ENCODE measurements at places on chromosomes 13 and 19.

DNA sequence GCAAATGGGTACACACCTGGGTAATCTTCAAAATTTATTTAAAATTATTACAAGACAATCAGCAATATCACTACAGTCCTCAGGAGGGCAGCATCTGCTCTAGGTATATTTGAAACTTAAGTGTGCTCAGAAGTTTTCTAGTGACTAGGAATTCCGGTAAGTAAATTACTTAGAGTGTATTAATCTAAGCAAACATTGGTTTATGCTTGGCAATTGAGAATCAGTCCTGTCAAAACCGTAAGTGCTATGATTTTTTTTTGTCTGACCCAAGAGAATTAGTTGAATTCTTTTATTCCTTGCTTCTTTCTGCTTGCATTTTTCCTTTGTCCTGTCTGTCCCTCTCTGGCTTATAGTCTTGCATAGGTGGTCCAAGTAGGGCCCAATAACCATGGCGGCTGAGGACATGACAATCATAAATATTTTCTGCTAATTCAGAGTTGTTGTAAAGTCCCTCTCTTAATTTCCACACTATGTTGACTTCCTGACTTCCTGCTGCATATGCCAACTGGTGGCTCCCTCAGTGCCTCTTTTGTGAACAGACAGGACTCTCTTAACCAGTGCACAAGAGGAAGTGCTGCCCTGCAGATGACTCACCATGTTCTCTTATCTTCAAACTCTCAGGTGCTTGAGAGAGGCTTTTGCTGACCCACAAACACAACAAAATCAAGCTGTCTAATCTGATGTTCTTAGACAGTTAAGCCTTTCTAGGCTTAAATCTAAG is 82.2 kb downstream of the SLAIN1 start:
- peaks cover 5% of the 10 kb centered on the region for H3K4me1 ChIP-seq
- H3K27me3 ChIP-seq = no peaks in the 10 kb centered on the region
- H3K36me3 ChIP-seq = no peaks in the 10 kb centered on the region

DNA sequence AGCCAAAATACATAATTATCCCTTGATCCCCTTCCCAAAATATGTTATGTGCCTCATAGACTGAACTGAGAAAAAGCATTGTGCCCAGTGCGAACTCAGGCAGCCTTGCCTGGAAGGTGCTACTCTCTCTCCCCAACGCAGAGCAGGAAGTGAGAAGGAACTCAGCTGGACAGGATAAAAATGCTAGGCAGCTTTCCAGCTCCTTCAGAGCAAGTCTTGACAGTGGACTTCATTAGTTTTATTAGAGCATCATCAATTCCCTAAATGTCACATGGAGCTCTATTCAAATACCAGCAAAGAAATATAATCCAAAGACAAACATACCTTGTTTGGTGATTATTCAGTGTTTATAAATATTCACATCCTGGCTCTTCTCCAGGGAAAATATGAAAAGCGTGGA is 202.4 kb downstream of the RFC3 start:
- H3K27me3 ChIP-seq = no peaks in the 10 kb centered on the region
- DNase-seq = no peak
- no peaks in the 10 kb centered on the region for H3K4me1 ChIP-seq
- H3K36me3 ChIP-seq = no peaks in the 10 kb centered on the region
- no peak overlapping the region for H3K4me3 ChIP-seq

- H3K36me3 ChIP-seq = no peaks in the 10 kb centered on the region
- no peak overlapping the region for H3K4me3 ChIP-seq
- no peak overlapping the region for H3K27ac ChIP-seq
- no peak for DNase-seq
- H3K27me3 ChIP-seq = no peaks in the 10 kb centered on the region
Observed at GRCh38 chr13:112764028-112764427, 74.2 kb downstream of the ATP11A start.

GRCh38 chr19:49687150-49687549 is 2.2 kb upstream of the ADM5 start:
- H3K27ac ChIP-seq = no peak overlapping the region
- no peak for DNase-seq
- H3K36me3 ChIP-seq = peaks cover 31% of the 10 kb centered on the region
